HTR-8/SVneo (cell line): ENCODE measurements at places on chromosomes 11 and 22.

DNA sequence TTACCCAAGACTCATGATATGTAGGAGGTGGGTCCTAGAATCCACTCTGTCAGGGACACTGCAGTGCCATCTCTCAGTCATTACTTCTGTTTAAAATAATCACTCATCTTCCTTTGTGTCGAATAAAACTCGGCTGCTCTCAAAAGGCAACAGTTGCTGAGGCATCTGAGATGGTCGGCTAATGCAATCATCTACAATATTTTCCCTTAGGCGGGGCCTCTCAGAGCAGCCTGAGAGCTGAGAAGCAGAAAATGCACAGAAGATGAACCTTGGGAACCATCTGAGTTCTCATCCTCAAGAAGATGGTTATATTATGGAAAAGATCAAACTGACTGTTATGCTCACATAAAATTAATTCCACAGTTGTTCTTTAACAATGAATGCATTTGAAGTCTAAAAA lies 1518.2 kb upstream of the TENM4 start:
- no peak for DNase-seq

DNA sequence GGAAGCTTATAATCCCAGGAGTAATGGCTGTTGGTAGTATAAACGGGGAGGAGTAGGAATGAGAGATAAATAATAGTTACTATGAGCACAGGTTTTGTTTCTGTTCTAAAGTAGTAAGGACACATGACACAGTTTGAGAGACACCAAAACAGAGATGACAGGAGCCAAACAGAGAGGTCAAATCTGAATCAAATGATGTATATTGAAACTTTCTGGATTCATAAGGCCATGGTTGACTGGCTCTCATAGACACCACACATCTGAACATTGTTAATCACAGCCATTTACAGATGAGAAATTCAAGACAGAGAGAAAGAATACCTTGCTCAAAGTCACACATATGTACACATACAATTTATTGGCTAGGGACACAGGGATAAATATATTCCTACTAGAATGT lies 63.4 kb upstream of the UCP3 start:
- DNase-seq, result no peak

GRCh38 chr22:42184852-42185251 lies 54.2 kb upstream of the CYP2D6 start:
- DNase-seq, result no peak

DNA sequence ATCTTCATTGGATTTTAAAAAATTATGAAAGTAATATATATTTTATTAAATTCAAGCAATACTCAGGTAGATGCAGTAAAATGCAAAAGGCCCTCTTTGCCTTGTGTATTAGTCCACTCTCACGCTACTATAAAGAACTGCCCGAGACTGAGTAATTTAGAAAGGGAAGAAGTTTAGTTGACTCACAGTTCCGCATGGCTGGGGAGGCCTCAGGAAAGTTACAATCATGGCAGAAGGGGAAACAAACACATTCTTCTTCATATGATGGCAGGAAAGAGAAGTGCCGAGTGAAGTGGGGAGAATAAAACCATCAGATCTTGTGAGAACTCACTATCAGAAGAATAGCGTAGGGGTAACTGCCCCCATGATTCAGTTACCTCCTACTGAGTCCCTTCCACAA lies 130.8 kb downstream of the HIPK3 start:
- DNase-seq, result no peak

GRCh38 chr11:88297863-88298262 lies 39.7 kb downstream of the CTSC start:
- no peak for DNase-seq

GRCh38 chr11:62260261-62260953 lies 9.6 kb upstream of the SCGB2A2 start:
- DNase-seq, result no peak

GRCh38 chr22:50526108-50526833 lies 873 bp upstream of the SCO2 start:
- peak; percentile 51 for DNase-seq

GRCh38 chr11:100908746-100909145 lies 220.9 kb downstream of the PGR start:
- DNase-seq, result no peak

GRCh38 chr11:134584001-134584561 lies 172.0 kb upstream of the B3GAT1 start:
- no peak for DNase-seq

DNA sequence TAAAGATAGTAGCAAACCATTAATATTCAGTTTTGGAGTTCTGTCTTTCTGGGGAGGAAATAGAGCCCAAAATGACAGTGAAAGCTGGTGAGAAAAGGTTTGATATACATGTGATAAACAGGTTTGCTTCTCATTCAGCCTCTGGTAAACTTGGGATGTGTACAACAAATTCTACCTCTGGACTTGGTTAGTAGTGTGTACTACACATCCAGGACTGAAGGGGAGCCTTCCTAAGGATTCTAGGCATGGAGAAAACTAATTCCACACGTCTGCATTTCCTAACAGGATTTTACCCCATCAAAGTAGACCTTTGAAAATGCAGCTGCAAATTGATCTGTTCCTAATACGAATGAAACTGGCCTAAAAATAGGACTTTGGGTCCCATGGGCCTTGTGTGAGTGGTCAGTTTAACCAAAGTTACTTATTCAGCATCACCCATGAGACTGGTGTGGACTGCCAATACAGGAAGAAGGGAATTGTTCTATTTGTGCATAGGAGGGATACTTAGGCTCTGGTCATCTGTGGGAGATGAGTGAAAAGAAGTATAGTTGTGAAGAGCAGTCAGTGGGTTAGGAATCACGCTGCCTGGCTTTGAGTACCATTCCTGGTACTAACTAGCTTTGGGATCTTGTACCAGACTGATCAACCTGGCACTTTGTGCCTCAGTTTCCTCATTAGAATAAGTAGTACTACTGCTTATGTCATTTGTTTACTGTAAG lies 74.2 kb downstream of the YAP1 start:
- no peak for DNase-seq

DNA sequence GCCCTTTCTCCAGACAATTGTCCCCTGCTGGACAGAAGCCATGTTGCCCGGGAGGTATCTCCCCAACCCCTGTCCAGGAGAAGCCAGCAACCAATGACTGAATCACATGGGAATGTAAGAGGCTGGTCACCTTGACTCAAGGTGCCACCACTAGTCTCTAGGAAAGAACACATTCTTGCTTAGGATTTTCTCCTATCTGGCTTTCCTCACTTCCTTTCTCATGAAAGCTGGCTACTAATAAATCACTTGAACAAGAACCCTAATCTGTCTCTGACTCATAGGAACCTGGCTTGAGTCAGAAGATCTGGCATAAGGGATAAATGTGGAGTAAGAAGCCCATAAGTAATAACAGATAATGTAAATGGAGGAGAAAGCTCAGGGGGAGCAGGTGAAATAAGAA lies 101.4 kb upstream of the C11orf87 start:
- peak; percentile 49 for DNase-seq
